ENCODE measurements at places on chromosomes 16 and 17. TPM values are rescaled to one million over a fixed set of nuclear protein-coding genes. Genes with fewer than 3 reads are reported as not detected.

PRSS22 gene
- total RNA-seq = not detected

KRTAP4-4 gene
- not detected for total RNA-seq

LRRC37A gene
- 1.2 TPM for total RNA-seq

C16orf96 gene
- total RNA-seq = 0.08 TPM

MT1E gene
- total RNA-seq = 126 TPM

Measured in left ventricle myocardium inferior (tissue), 1 donor.